Psoas muscle (tissue), 8 donors: ENCODE measurements at places on chromosomes 3 and 15. TPM values are rescaled to one million over a fixed set of nuclear protein-coding genes. Genes with fewer than 3 reads are reported as not detected.

DNA sequence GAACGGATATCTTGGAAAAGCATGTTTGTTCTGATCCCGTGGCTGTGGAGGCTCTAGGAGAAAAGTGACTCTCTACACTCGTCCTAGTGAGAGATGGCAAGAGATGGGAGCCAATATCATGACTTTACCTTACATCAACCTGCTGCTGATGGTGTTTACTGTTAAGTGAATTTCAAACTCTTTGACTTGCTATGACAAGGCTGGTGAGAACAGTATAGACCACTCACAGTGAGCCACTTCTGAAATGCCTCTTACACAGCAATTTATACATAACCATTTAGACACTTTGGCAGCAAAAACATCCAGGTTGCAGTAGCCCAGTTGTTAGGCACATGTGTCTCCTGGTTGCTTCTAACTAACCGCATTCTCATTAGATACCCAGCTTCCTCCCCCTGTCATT is 43.3 kb downstream of the IL5RA start:
- DNase-seq, result no peak

DNA sequence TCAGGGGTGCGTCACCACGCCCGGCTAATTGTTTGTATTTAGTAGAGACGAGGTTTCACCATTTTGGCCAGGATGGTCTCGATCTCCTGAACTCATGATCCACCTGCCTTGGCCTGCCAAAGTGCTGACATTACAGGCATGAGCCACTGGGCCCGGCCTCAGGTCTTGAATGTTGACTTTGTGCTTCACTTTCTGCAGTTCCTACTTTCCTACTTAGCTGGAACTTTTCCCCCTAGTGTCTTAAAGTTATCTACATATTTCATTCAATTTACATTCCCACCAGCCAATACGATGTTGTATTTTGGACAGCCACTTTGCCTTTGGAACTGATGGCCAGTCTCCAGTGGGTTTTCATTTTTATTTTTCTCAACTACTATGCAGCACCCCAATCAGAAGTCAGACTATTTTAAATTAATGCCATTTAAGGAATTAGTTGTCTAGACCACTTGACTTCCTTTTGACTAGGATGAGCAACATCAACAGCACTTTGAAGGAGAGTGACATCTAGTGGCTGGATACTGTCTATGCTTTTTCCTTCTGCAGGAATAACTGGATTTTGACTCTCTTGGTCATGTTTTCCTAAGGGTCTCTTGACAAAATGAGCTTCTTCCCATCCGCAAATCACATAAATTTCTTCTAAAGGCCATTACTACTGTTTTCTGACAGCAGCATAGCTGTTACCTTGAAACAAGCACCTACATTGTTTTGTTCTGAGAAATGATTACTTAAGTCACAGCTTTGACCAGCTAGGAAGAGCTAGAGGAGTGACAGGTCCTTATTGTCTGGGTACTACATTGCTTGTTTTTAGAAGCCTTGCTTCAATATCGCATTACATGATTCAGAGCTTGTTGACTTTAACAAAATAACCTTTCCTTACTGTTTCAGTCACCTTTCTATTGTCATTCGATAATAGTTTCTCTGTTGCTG is 140.2 kb downstream of the ITPR1 start:
- DNase-seq, result no peak

DNA sequence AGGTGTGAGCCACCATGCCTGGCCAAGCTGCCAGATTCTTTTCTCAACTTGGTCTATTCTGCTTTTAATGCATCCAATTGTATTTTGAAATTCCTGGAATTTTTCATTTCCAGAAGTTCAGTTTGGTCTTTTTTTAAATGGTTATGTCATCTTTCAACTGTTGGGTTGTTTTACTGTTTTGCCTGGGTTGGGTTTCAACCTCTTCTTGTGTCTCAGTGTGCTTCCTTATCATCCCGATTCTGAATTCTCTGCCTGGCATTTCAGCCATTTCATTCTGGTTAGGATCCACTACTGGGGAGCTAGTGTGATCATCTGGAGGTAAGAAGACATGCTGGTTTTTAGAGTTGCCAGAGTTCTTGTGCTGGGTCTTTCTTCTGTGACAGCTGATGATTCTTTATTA is 61.5 kb downstream of the LRRC49 start:
- DNase-seq, result no peak

DNA sequence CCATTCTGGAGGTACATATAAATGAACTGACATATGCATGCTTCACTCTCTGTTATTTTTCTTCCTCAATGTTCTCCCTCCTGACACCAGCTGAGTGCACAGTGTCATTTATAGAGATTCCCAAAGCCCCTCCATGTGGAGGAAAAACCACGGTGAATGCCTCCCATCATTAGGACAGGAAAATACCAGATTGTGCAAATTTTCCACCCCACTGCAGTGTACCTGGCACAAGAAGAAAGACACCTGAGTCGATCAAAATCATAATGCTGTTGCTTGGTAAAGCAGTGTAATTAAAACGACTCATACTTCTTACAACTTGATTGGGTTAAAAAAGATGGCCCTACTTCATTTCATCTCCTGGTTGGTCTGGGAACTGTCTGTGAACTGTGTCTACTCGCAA is 290.6 kb downstream of the IL5RA start:
- no peak for DNase-seq

DNA sequence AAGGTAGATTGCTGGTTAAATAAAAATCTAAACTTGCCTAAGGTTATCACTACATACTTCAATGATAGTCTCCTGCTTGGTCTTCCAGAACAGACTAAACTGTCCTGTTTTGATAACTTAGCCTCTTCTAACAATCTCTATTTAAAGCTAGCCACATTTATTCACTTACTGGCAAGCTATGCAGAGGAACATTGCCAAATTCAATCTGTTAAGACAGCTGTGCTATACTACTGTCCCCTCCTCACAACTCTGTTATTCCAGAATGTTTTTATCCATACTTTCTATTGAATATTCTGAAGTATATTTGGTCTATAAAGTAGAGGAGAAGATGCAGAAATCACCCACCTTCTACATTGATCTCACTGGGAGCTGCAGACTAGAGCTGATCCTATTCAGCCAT is 594.0 kb upstream of the CCDC54 start:
- no peak for DNase-seq

DNA sequence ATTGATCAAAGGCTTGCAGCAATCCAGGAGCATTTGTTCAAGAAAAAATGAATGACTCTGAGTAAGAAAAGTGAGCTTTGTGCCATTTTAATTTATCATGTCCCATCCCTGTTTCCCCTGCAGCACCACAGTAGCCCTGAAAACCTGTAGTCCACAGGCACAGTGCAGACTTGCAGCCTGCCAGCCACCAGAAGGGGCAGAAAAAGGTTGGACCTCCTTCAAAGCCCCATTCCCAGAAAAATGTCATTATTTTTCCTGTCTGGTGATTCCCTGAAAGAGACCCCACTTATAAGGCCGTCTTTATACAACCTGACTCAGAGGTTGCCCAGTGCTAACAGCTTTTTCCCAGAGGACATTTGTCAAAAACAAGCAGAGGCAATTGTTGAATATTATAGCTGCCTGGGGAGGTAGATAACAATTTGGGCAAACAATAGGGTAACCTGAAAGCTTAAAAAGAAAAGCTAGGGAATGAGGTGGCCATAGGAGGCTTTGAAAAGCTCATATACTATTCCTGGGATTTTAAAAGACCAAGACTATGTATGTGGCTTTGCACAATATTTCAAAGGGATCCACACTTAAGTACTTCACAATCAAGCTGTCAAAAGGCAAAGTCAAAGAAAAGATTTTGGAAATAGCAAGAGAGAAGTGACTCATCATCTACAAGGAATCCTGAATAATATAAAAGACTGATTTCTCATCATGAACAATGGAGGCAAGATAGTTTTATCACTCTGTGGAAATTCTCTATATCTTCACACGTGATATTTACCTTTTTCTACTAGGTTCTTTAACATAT is 136.8 kb upstream of the PLXNA1 start:
- no peak for DNase-seq

DNA sequence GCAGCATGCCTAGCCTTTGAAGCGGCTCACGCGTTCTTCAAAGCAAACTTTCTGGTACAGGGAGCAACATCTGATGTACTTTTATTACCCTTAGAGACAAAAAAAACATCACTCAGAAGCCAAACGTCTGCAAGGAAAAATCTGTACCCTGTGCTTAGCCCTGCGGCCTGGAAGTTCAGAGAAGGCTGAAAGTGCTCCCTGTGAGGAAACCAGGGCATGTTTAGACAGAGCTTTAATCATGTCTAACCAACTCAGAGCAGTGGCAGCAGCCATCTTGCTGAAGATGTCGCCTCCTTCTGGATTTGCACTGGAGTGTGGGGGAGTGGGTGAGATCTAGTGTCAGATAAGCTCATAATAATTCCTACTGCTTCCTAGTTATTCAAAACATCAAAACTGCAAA is 170.4 kb downstream of the P3H2 start:
- DNase-seq, result no peak

PRR20G gene
- not detected for total RNA-seq

KLHDC8B gene
- 32.0 TPM for total RNA-seq

SMCO1 gene
- 7.3 TPM for total RNA-seq

DUOX1 gene
- 0.54 TPM for total RNA-seq

GP5 gene
- not detected for total RNA-seq

NXPE3 gene
- total RNA-seq, result 59.3 TPM
